GM20000 (cell line): ENCODE measurements at places on chromosomes 6 and 20.
A peak's percentile ranks its signal among the peaks of the same experiment; 100 is the strongest.

DNA sequence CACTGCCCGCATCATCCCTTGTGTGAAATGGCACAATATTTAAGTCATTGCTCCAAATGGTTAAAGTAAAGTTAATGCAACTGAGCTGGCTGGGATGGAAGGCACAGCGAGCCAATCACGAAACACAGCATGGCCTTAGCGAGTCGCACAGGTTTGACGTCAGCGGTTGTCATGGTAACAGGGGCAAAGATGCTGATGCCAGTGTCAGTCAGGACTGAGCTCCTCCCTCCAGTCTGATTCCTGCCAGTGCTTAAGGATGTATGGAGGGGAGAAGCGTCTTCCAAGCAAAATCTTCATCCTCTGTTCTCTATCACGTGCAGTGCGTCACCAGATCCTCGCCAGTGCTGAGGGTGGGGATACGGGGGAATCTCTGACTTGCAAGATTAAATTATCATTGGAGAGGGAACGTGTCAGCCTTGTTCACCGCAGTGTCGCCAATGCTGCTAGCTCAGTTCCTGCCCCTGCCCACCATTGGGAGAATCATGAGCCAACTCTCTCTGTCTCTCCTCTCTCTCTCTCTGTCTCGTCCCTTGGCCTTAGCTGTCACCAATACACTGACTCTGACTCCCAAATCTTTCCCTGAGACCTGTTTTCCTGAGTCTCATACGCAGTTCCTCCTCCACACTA, 24.5 kb downstream of the TSPYL4 start:
- no peak for DNase-seq

DNA sequence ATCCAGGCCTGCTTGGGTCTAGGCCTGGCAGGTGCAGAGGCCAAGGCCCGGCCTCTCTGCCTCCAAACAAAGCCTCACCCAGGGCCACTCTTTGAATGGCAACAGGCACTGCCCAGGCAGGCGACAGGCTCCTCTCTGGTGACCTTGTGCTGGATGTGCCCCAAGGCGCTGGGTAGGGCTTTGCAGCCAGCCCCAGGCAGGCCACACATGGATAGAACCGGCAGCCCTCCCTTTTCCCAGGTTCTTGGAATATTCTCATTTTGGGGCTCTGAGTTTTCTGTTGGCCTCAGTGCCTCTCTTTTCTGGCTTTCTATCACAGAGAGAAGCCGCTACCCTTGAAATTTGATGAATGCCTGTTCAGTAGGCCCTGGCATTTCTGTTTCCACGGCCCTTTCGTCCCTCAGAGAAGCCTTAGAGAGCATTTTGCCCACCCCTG, 18.9 kb downstream of the PKIG start:
- no peak for DNase-seq

DNA sequence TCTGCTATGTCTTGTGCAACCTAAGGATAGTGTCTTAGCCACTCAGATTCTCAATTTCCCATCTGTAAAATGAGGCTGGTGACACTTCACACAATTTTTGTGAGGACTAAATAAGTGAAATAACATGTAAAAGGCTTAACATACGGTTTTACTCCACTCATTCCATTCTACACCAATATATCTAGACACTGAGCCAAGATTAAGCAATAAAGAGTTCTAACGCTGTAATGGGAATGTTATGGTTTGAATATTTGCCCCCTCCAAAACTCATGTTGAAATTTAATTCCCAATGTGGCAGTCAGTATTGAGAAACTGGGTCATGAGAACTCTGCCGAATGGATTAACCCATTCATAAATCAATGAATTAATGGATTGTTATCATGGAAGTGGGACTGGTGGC, 301.0 kb downstream of the HACE1 start:
- DNase-seq, result no peak

DNA sequence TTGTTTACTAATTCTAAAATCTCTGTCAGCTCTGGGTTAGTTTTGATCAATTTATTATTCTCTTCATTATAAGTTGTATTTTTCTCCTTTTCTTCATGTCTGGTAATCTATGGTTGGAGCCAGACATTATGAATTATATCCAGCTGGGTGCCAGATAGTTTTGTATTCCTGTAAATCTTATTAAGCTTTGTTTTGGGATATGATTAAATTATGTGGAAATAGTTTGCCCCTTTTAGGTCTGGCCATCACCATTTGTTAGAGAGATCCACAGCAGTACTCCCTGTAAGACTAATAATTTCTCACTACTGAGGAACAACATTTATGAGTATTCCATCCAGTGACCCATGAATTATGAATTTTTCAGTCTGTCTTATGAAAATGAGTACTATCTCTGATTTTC, 20.9 kb upstream of the SLC17A1 start:
- DNase-seq, result no peak

DNA sequence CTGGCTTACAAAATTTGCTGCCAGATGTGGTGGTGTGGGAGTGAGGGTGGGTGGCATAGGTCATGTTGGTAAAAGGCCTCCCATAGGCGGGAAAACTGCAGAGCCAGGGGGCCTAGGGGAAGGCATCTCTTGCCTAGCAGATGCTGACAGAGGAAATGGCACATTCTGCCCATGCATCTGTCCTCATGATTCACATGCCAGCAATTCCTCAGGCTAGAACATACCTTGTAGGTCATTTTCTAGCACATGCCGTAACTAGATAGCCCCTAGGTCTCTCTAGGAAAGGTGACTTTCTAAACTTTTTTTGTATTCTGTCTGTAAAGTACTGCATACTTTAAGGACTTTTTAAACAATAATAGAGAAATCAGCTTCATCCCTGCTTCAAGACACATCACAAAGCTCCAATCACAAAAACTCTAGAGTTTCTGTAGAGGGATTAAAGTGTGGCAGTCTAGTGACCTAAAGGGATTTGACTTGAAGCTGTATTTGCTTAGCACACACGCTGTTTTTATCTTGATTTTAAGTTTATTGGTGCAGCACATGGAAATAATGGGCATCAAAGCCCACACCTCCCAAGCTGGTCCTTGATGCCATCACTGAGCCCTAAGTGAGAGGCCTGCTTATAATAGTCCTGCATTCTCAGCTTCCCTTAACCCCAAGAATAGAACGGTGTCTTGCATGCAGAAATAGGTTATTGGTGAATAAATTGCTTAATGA, 55.2 kb downstream of the ANKEF1 start:
- no peak for DNase-seq

- no peak for DNase-seq
These were observed 117.2 kb upstream of the THBS2 start for GRCh38 chr6:169370666-169371343.

DNA sequence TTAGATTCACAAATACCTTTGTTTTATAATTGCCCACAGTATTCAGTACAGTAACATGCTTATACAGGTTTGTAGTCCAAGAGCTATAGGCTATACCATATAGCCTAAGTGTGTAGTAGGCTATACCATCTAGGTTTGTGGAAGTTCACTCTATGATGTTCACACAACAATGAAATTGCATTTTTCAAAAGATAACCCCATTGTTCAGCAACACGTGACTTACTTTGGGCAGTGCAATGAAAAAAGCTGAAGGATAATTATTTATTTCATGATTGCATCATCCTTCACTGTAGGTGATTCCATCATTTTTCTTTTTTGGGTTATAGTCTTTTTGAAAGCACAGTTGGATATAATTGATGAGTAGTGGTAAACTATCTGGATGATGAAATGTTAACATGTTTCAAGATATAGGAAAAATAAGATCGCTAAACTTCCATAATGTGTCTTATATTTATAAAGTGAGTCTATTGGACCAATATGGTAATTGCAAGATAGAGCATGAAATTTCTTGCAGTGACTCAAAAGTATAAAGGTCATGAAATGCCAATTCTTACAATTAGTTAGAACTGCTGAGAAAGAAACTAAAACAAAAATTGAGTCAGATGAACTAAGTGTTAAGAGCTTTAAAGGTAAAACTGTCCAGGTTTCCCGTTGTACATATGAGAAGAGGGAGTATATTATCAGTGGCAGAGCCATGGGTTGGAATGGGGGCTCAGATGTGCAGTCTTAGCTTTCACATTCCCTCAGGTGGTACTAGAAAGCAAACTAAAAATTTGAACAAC, 164.4 kb downstream of the ZFAND3 start:
- DNase-seq, result no peak

DNA sequence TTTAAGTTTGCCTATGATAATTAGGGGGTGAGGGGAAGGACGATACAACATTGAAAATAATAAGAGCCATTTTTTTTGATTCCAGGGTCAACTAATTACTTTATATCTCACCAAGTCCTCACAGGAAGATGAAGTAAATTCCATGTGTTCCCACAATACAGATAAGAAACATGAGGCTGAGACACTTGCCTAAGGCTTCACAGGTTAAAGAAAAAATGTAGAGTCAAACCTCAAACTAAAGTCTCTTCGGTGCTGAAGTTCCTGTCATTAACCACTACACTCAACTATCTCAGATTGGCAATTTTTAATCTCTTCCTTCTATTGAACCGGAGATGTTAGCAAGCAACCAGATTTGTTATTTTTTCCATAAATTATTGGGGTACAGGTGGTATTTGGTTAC, 33.0 kb downstream of the MRAP2 start:
- no peak for DNase-seq

DNA sequence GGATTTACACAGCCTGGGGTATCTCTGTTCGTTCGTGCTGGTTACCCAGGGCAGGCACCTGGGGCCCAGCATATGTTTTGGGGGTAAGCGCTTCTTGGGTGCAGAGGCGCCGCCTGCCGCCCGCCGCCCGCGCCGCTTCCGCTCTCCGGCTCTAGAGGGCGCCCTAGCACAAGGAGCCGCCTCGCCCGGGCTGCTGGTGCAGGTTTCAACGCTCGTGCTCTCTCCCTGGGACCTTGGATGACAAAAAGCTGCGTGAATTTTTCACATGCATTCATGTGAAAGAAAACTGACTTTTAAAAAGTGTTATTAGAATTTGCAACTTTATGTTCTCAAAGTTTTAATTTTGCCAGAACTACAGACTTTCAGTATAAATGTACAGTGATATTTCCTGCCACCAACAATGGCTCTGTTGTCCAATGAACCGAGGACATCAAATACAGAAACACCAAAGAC, 32.5 kb downstream of the PRR18 start:
- DNase-seq, result peak; percentile 81

- DNase-seq, result no peak
These were observed 204.1 kb downstream of the SIM1 start for GRCh38 chr6:100260584-100260983.

- DNase-seq, result no peak
These were observed 1.7 kb downstream of the THBD start for GRCh38 chr20:23047738-23048214.

- no peak for DNase-seq
These were observed 683.0 kb upstream of the MANEA start for GRCh38 chr6:94894300-94894699.

DNA sequence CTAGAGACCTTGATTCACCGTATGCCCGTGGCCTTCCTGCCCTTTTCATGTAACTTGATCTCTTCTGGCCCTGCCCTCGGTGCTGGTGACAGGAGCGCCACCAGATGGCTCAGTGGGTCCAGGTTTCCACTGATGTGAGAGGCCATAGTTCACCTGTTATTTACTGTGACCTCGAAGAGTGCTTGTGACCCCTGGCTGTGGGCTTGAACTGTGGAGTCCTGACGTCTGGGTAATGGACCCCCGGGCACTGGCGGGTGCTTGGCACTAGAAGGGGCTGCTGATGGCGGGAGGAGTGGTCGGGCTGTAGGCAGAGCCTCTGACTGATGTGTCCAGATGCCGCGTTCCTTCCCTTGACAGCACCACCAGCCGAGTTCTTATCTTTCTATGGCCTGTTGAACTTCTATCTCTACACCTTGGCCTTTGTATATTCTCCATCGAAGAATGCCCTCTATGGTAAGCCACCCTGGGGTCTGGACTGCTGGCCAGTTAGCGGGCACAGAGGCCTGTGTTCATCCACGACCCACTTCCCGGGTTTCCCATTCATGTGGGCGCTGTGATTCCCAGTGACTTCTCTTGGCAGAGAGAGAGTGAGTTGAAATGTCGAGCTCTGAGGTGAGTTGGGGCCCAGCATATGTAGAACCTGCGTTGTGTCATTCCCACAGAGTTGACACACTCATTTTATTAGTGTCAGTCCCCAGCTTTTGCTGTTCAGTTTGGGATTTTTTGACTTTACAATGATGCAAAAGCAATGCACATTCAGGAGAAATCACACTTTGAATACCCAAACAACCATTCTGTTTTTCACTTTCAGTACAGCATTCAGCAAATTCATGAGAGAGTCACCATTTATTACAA, 14.9 kb downstream of the DYNLT1 start:
- DNase-seq, result no peak

DNA sequence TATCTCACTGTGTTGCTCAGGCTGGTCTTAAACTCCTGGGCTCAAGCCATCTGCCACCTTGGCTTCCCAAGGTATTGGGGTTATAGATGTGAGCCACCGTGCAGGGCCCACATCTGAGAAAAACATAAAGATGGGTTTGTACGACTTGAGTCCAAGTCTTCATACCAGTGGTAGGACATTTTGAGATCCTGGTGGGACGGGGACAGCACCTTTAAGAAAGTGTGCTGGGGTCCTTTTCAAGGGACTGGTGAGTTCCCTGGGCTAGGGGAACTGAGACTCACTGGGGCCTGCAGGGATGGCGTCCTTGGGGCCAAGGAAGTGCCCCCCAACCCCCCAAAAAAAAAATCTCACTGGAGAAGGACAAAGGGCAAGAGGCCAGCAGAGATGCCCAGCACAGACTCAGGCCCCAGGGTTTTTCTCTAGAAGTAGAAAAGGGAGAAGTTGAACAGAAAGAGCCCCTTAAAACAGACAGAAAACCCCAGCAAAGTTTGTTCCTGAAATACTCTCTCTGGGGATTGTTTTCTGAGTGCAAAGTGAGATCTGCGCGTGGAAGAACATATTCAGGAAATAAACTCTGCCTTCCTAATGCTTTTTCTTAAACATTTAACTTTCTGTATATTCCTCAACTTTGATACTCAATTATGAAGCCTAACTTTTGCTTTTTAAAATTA, 10.7 kb downstream of the OSBPL2 start:
- DNase-seq, result no peak

DNA sequence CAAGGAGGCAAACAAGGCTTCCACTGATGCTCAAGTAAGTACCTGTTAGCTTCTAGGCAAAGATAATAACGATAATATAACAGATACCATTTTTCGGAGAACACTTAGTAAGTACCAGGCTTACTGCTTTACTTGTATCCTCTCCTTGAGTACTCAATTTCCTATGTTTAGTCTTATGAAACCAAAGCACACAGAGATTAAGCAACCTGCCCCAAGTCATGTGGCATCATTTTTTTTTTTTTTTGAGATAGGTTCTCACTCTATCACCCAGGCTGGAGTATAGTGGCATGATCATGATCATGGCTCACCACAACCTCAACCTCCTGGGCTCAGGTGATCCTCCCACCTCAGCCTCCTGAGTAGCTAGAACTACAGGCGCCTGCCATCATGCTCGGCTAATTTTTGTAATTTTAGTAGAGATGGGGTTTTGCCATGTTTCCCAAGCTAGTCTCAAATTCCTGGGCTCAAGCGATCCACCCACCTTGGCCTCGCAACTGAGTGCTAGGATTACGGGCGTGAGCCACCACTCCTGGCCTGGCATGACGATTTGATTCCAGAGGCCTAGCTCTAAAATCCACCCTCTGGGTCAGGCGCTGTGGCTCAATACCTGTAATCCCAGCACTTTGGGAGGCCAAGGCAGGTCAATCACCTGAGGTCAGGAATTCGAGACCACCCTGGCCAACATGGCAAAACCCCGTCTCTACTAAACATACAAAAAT, 14.0 kb downstream of the SPAG4 start:
- no peak for DNase-seq

GRCh38 chr6:145809211-145809610, 5.4 kb downstream of the FBXO30 start:
- peak; percentile 42 for DNase-seq
